ENCODE measurements at places on chromosomes 6 and 20.

GRCh38 chr6:158358450-158359077, 46.3 kb downstream of the TULP4 start:
- no peak for DNase-seq

DNA sequence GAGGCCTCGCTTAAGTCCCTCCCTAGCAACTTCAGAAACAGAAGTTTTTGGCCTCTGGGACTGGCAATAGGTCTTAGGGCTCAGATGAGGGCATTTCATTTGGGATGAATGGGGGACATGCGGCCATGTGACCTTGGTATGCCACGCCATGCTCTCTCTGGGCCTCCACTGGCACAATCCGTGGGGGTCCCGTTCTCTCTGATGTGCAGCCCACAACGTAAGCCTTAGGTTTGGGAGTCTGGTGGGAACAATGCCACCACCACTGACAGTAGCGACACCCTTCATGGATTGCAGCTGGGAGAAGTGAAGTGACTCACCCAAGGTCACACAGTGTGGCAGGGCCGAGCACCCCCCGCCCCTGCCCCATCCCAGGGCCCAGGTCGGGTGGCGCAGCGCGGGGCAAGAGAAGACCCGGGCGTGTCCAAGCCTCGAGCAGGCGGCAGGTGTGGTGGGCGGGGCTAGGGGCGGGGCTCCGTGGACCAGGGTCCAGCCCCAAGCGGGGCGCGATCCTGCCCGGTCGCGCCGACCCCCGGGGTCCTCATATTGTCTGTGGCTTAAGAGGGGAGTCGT, 864 bp upstream of the CEBPB start:
- DNase-seq = peak; percentile 49

GRCh38 chr20:59016795-59017492, 2.3 kb upstream of the TUBB1 start:
- DNase-seq = no peak

DNA sequence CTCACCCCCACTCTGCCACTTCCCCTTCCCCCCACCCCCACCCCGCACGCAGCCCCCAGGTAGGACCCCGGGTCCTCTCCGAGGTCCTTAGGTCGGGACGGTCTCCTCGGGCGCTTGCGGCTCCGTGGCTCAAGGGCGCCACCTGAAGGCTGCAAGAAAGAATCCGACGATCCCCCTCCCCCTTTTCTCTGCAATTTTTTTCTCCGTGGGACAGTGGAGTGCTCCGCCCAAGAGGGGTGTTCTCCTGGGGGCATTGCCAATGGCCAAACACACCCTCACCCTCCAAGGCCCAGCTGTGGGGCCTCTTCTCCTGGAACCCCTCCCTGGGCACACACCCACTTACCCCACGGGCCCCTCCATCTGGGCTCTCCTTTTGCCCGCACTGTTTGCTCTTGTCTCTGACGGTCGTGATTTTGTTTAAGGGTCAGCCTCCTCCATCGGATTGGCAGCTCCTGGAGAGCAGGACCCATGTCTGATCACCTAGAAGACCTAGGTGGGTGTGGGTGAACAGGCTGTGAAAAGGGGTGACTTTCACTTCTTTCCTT, 1.1 kb upstream of the TMEM74B start:
- peak; percentile 70 for DNase-seq

DNA sequence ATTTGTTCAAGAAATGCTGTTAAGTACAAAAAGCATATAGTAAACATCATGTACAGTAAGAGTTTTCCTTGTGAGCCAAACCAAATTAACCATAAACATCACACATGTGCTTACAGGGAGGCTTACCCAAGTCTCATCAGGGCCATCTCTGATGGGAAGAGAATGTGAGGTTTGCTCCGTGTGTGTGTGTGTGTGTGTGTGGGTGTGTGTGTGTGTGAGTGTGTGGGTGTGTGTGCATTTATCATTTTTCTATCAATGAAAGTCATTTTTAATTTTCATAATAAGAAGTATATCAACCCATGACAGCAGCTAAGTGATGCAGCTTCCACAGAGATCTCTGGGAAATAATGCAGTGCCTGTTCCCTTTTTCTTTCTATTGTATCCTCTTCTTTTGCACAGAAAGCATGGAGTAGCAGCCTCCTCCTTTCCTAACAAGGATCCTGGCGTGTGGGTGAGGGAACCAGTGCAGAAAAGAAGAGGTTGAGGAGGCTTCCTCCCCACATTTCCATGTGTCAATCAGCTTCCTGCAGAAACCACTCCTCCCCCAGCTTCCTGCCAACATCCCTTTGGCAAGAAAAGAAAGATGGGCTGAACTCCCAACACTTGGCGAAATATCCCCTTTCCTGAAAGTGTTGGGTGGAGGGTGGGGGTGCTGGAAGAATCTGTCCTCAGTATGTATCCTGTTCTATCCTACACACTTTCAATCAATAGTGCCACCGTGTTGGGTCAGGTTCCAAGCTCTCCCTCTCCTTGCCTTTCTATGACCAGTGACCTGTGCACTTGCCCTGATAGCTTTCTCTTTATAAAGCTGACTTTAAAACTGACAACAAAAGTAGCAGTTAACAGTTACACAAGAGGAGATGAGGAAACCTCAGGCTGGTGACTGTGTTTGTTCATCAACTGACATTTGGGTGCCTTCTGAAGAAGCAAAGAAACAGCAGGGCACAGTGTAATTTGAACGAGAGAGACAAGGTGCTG, 251.8 kb upstream of the CITED2 start:
- peak; percentile 98 for DNase-seq

- DNase-seq = peak; percentile 57
Observed at GRCh38 chr20:56278196-56278595, 29.7 kb downstream of the MC3R start.
